ENCODE measurements at places on chromosomes 11 and 22.

GRCh38 chr11:116300232-116300631 is 472.6 kb downstream of the BUD13 start:
- DNase-seq, result no peak

DNA sequence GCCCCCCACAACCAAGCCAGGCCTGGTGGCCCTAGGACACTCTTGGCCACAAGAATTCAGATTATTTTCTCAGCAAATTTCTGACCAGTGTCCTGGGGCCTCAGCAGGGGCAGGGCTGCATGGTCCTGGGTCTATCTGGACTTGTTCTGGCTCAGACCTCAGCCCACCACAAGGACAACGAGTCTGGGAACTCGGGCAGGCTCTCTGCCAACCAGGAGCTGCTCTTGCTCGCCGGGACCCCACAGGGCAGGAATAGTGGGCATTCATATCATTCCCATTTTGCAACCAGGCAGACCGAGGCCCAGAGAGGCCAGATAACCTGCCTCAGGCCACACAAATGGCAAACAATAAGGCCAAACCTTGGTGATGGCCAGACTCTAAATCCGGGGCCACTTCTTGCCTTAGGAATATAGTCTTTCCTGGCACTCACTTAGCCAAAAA is 75.4 kb upstream of the WNT7B start:
- DNase-seq, result no peak

GRCh38 chr11:57904376-57904775 is 119.3 kb upstream of the OR9Q1 start:
- DNase-seq, result no peak

DNA sequence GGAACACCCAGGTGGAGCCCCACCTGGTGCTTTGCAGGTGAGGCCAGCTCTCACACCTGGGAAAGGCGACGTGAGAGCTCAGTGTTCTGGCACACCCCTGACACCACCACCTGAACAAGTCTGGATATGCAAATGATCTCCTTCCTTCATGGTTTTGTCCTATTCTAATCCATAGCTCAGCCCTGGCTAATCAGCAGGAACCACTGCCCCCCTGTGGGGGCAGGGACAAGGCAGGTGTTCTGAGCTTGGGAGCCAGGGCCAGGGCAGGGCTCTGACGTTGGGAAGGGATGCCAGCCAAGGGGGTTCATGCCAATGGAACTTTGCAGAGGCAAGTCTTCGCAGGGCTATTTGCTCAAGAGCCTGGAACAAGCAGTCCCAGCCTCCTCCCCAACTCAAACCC is 144.2 kb downstream of the TRIM29 start:
- no peak for DNase-seq

- no peak for DNase-seq
These were observed 14.2 kb downstream of the MCAT start for GRCh38 chr22:43128928-43129424.

DNA sequence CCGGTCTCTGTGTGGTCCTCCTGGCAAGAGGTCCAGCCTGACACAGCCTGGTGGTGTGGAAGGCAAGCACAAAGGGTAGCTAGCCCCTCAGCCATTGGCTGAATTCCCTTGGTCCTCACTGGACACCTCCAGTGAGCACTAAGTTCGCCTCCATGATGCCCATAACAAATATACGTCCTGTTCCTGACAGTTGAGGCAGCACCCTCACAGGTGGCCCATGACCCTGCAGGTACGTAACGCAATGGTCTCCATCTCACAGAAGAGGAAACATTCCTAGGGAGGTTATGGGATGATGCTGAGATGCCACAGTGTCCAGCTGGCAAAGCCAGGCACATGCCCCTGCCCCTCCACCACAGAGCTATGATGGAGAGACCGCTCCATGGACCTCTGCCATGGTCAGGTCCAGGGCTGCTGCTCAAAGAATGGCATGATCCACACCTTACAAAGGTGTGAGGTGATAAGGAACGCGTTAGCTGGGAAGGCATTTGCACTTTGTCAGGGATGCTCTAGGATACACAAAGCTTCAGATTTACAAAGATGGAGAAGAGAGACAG is 1.4 kb upstream of the GNAZ start:
- no peak for DNase-seq

DNA sequence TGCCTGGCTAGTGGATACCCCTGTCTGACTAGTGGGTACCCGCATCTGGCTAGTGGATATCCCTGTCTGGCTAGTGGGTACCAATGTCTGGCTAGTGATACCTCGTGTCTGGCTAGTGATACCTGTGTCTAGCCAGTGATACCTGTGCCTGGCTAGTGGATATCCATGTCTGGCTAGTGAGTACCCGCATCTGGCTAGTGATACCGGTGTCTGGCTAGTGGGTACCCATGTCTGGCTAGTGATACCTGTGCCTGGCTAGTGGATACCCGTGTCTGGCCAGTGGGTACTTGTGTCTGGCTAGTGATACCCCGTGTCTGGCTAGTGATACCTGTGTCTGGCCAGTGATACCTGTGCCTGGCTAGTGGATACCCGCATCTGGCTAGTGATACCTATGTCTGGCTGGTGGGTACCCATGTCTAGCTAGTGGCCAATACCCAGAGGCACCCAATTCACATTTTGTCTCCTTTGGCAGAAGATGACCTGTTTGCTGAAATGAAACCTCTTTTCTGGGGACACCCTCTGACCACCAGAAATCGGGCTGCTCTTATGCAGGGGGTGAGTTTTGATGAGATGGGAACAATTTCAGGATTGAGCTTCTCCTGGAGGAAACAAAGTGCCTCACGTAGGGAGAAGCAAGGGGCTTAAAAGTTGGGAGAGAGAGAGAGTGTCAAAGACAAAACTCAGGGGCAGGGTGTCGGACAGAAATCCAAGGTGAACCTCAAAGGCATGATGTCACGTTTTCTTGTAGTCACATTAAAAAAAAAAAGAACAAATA is 63.4 kb downstream of the SMIM38 start:
- no peak for DNase-seq

DNA sequence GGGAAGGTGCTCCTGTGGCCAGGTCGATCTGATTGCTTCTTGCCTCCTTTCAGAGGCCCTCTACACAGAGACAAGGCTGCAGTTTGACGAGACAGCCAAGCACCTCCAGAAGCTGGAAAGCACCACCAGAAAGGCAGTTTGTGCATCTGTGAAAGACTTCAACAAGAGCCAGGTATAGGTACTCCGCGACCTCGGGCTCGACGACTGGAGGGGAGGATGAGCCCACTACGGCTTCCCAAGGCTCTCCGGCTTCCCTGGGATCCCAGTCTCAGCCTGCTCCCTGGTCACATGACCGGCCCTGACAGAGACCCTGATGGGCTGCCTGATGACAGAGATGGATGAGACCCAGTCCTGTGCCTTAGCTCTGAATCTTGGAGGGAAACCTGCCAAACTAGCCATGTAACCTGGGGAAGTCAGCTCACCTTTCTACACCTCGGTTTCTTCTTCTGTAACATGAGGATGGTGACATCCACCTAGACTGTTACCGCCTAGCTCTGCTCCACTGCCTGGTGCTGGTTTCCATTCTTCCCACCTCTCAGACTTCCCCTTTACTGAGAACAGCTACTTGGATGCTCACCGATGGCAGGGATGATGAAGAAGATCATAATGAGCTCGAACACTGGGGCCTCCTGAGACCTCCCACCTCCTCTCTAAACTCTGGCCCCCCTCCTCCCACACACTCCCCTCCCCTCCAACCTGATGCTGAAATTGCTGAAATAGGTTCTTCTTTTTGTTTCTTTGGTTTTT is 8.9 kb downstream of the RIBC2 start:
- DNase-seq, result no peak

GRCh38 chr11:61814958-61815789 is 1.6 kb downstream of the FADS1 start:
- peak; percentile 82 for DNase-seq

DNA sequence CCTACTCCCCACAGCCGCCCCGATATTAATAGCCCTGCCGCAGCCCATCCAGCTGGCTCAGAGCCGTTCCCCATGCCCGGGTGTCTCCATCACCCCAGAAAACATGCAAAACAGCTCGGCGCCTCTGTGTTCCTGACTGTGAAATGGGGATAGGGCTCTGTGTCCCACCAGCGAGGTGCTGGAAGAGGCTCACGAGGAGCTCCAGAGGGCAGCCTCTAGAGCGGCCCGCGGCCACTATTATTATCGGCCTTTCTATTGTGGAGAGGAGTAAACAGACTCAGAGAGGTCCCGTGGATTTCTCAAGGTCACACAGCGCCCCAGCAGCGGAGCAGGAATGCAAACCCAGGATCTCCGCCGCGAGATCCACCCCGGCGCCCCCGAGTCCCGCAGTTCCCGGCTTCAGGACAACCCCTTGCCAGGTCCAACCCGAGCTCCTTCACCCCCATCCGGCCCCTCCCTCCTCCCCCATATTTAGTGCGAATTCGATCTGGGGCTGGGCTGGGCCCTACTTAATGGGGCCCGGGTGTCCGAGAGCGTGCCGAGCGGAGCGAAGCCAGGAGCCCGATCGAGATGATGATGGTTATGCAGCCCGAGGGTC is at the start of gene ACTN3:
Gene ACTN3, plus strand, starts transcription at position 536 of the 598 bp plus-strand sequence. Its CDS starts 35 bp downstream, at position 571.
- no peak for DNase-seq

Data from HS-5 (cell line).